ENCODE measurements at places on chromosomes 7 and 10.

GRCh38 chr7:84823530-84823929 is 363.3 kb downstream of the SEMA3D start:
- DNase-seq, result peak; percentile 33

GRCh38 chr10:12214763-12215218 is 18.8 kb downstream of the CDC123 start:
- peak; percentile 56 for DNase-seq

DNA sequence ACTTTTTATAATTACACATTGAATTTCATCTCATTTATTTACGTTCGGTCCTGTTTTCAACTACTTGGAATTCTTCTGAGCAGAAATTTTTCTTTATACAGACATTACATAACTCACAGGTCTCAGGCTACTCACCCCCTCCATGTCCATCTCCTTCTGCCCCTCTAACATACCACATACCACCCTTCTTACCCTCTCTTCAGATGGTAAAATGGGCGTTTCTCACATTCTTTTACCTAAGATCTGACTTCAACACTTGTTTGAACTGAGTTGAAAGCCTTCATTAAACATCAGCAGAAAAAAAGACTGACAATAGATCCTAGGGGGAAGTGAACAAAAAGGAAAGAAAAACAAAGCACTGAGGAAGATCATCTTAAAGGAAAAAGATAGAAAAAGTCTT is 309.7 kb downstream of the CTNNA3 start:
- DNase-seq, result no peak

DNA sequence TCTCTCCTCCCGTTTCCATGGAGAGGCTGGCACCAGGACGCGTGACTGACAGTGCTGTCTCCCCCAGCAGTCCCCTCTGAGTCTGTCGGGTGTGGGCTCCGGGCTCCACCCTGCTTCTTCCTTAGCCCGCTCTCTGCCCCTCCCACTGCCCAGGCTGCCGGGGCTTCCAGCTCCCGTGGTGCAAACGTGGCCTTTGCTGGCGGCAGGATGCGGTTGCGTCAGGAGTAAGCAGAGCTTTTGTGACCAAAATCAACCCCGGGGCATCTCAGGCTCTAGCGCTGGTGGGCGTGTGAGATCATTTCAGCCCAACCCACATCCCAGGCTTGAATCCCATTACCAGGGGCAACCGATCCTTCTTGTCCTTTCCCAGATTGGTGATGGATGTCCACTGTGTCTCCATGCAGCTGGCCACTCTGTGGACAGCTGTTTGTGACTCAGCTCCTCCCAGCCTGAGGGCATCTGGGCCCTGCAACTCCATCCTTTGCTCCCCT is 28.2 kb downstream of the PTPRE start:
- DNase-seq, result peak; percentile 59

DNA sequence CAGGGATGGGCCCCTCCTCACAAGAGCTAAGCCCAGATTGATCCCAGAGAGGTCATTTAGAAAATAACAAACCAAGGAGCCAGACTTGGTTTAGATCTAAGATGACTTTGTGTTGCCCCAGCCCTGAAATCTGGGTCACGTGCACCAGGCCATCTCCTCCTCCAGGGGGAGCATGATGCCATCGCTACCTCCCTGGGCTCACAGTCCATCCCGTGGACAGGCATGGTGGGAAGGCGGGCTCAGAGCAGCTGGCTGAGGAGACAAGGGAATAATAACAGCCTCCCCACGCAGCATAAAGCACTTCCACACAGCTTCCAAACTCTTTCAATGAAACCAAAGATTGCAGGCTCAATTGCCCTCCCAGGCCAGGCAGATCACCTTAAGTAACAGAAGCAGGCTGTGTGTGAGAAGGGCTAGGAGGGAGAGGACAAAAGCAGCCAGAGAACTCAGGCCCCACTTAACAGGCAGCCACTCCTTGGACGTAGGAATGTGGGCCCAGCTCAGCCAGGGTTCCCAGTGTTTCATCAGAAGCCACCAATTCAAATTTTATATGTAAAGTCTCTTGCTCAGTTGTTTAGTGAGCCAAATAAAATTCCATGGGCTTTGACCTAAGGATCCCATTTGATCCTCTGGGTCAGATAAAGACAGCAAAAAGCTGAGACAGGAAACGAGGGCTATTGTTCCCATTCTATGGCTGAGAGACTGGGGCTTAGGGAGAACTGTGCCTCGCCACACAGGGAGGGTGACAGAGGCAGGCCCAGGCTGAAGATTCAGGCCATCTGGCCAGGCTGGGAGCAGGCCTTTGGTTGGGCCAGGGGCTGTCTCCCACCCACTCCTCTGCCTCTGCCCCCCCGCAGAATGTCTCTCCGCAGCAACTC is 100.2 kb downstream of the COL13A1 start:
- DNase-seq, result peak; percentile 41

- DNase-seq, result no peak
Measured at GRCh38 chr7:32410545-32410944, 79.6 kb downstream of the LSM5 start.

- DNase-seq, result no peak
Measured at GRCh38 chr10:12699258-12699700, 302.2 kb downstream of the CCDC3 start.

- DNase-seq, result no peak
Measured at GRCh38 chr10:103627111-103627892, 133.8 kb downstream of the NEURL1 start.

DNA sequence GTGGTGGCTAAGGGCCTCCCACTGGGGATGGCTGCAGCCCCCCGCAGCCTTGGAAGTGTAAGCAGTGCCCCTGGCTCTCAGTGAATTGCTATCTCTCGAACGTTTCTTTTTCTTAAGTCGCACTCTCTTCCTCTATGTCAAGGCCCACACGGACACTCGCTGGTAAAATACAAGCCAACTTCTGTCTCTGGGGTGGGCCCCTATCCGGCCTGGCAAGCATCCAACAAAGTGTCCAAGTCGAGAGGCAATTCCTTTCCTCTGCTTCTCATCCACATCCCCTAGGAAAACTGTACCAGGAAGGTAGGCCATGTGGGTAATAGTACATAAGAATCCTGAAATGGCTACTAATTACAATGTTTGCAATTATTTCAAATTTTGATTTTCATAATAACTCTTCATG is 194.9 kb upstream of the MGMT start:
- DNase-seq, result no peak

DNA sequence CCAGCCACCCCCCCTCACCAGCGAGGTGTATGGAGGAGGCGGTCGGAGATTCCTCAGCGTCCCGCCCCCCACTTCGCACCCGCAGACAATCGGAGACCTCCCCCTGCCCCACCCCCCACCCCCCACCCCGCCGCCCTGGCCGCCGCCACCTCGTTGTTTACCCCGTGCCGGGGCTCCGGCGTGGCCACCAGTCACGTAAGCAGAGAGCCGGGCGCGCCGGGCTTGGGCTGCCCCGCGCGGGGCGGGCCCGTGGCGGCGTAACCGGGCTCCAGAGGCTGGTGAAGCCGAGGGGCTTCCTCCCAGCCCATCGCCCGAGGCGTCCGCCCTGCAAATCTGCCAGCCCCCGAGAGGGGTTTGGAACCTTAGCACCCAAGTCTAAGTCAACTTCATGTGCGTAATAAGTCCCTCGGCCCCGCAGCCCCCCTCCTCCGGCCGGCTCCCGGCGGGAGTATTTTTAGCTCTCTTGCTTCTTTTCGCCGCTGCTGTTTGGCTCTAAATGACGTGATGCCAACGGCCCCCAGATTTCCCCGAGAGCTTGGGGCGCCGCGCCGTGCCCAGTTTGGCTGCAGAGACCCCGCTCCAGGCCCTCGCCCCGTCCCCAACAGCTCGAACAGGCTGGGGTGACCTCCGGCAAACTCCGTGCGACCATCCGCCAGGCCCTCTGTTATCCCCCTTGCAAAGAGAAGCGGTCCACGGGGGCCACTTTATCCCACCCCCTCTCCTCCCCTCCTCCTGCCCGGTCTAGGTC is 2.7 kb downstream of the MXI1 start:
- DNase-seq, result peak; percentile 67

GRCh38 chr10:116164291-116164690 is 108.7 kb downstream of the GFRA1 start:
- no peak for DNase-seq

- no peak for DNase-seq
Measured at GRCh38 chr7:135844903-135845302, 96.3 kb upstream of the FAM180A start.
